ENCODE measurements at places on chromosomes 7 and 10.

- no peak for DNase-seq
These were observed 40.5 kb downstream of the ENTPD1 start for GRCh38 chr10:95796504-95796903.

DNA sequence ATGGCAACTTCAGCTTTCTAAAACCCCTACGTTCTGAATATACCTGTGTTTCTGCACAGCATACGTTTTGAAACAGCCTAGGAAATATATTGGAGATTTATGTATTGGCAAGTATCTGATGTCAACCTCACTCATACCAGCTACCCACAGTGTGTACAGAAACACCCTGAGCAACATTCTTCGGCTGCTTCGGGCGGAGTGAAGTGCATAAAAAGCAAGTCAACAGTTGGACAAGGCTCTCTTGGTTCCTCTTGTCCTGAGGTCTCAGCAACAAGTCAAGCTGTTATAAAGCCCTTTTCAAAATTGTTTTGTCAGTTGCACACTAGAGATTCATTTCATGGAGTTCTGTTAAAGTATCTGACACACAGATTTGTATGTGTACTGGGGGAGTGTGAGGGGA lies 40.0 kb upstream of the PAPSS2 start:
- DNase-seq = no peak

- DNase-seq = no peak
These were observed 137.6 kb upstream of the THSD7A start for GRCh38 chr7:11969643-11970042.

DNA sequence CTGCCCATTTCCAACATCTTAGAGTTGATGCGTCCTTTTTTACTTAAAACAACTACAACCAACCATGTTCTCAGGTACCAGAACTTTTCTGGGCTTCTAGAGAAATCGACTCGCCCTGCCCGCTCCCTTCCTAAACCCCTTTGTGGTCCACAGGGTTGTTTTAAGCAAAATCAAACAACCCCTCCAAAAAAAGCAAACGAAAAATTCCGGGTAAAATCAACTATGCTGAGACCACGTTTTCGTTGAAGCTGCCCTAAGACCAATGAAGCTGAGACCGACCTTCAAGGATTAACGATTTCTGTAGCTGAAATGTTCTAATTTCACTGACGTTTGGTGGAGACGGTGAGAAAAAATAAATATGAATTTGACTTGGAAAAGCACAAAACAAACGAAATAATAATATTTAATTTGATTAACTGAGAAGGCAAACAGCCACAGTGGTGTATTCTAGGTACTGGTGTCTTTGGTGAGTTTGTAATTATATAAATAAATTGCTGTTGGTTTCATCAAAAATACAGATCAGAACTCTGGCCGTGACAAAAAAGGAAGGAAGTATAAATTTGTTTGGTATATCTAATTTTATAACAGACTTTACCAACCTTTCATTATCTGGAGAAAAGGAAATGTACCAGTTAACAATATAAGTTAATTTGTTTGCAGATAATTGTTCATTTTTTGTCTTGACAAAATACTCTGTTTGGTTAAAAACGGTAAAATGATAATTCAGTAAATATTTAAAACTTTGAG lies 4.7 kb upstream of the IGF2BP3 start:
- peak; percentile 18 for DNase-seq

DNA sequence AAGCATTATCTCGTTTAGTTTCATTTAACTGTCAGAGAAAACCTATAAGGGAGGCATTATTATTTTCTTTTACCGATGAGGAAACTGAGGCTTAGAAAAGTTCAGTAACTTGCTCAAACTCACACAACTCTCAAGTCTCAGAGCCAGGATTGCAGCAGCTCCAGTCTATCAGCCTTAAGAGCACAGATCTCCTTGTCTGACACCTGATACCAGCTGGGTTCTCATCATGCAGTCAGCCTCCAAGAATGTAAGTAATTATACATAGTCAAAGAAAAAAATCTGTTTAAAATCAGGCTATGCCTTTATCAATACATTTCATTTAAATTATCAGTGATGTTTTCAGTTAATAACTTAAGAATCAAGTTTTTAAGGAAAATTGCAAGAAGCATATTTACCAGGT lies 236.6 kb upstream of the TCF7L2 start:
- DNase-seq = no peak

All from osteoblast (primary cell).